Cerebellum (tissue), 4 donors: ENCODE measurements at places on chromosomes 11 and 22. TPM values are rescaled to one million over a fixed set of nuclear protein-coding genes. Genes with fewer than 3 reads are reported as not detected.

DNA sequence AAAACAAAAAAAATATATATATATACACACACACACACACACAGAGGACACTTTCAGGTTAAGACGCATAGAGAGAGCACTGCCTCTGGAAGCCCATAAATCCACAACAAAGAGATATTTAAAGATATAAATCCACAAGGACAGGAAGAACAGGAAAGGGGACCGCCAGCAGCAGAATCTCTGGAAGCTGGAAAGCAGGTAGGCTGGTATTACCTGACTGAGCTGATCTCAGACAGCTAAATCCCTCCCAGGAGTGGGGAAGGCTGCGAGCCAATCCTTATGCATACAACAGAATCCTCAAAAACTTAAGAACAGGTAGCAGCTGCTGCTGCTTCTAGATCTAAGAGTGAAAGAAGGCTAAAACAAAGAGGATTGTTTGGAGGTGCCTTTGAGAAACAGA lies 1.8 kb upstream of the MCAT start:
- no peak for DNase-seq

DNA sequence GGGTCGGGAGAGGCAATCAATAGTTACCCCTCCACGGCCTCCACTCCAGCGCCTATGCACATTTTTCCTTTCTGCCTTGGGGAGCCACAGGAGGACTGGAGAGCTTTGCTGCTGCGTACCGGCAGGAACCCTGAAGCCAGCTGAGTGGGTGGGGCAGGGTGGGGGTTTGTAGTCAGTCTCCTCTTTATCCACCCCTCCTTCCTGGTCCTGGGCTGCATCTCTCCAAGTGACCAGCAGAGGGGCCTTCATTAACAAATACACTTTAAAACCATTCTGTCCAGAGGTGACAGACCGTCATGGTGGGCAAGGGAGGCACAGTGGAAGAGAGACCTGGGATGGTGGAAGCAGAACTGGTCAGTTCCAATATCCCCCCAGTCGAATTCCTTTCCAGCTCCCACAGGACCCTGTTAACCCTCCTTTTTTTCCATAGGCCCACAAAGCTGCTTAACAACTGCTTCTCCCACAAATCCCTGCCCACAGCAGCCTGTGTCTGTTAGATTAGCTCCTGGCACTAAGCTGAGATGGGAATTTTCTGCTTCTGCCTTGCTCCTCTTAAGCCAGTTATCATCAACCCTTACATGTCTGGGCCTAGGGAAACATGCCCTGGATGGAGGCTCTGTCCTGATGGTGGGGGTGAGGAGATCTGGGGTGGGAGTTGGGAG lies 3.9 kb upstream of the ABCG4 start:
- DNase-seq, result peak; percentile 78

GRCh38 chr11:82757660-82758357 lies 24.1 kb upstream of the FAM181B start:
- no peak for DNase-seq

DNA sequence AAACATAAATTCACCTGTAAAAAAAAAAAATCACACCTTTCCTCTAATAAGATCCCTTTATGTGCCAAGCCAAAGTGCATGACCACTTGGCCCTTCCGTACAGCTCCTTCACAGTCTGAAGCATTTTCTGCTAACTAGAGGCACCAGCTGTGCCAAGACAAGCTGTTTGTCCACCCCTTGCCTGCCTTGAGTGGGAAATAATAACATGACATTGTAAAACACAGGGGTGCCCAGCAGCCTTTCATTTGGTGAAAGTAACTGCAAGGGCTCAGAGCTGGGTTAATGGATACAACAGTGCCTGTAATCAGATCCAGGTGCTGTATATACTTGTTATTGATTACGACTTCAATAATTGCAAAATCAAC lies 59.2 kb downstream of the DDIAS start:
- no peak for DNase-seq

GRCh38 chr22:39117585-39118191 lies 20.6 kb downstream of the APOBEC3H start:
- no peak for DNase-seq

GRCh38 chr11:123328281-123328867 lies 101.7 kb upstream of the GRAMD1B start:
- DNase-seq, result no peak

DNA sequence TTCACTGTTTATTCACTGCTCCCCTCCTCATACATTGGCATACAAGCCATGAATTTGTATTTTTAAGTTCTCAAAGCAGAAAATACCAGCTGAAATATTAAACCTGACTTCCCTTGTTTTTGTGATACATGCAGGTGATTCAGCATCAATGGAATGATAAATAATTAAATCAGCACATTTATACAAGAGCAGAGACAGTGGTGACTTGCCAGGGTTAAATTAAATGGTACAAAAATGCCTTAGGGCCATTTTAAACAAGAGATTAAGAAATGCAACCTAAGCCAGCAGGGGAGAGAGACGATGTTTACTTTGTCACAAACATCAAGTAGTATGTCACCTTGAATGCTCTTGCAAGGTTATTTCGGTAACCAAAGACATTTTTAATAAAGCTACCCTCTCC lies 95.9 kb upstream of the DDI1 start:
- DNase-seq, result no peak

GRCh38 chr11:35326266-35326879 lies 93.0 kb downstream of the SLC1A2 start:
- DNase-seq, result no peak

DNA sequence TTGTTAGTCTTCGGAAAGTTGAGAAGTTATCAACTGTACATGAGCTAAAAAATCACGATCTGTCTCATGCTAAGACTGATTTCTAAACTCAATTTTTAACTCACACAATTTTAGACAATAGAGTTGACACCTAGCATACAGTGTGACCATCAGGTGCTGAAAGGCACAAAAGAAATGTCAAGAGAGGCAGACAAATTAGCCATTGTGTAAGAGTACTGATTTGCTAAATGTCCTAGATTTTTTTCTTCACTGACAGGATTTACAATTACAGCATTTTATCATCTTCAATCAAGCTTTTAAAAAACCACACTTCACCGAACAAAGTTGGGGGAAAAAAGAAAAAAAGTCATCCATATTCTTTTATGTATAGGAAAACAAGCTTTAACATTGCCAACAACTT lies 7.0 kb downstream of the LGR4 start:
- DNase-seq, result no peak

DNA sequence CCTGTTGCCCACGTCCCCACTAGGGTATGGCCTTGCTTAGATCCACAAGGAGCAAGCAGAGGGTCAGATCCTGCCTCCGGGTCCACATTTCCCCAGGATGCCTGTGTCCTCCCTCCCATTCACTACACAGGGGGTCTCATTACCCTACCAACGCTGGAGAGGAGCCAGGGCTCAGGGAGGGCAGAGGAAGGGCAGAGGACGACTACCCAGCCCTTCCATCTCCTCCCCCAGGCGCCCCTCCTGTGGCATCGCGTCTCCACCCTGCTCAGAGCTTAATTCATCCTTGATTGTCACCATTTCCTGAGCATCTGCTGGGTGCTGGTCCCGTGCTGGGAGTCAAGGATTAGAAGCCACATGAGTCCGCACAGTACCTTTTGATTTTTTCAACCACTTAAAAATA lies 5.0 kb downstream of the NFAM1 start:
- DNase-seq, result no peak

Gene FAT3
- 64.5 TPM for total RNA-seq

Gene SAA1
- not detected for total RNA-seq

Gene OR51B5
- total RNA-seq, result 1.6 TPM

Gene TMEM45B
- total RNA-seq, result 0.64 TPM

Gene RCE1
- 18.1 TPM for total RNA-seq

Gene OR8G5
- not detected for total RNA-seq
